Renal cortex interstitium (tissue), 15 donors: ENCODE measurements at places on chromosomes 1 and 21. TPM values are rescaled to one million over a fixed set of nuclear protein-coding genes. Genes with fewer than 3 reads are reported as not detected.

Gene VASH2
- polyA plus RNA-seq, result 22.7 TPM

Gene OR2M3
- polyA plus RNA-seq, result 0.04 TPM

GRCh38 chr1:39370602-39371001 lies 120.8 kb upstream of the BMP8A start:
- DNase-seq, result no peak

Gene PADI2
- 2.6 TPM for polyA plus RNA-seq

DNA sequence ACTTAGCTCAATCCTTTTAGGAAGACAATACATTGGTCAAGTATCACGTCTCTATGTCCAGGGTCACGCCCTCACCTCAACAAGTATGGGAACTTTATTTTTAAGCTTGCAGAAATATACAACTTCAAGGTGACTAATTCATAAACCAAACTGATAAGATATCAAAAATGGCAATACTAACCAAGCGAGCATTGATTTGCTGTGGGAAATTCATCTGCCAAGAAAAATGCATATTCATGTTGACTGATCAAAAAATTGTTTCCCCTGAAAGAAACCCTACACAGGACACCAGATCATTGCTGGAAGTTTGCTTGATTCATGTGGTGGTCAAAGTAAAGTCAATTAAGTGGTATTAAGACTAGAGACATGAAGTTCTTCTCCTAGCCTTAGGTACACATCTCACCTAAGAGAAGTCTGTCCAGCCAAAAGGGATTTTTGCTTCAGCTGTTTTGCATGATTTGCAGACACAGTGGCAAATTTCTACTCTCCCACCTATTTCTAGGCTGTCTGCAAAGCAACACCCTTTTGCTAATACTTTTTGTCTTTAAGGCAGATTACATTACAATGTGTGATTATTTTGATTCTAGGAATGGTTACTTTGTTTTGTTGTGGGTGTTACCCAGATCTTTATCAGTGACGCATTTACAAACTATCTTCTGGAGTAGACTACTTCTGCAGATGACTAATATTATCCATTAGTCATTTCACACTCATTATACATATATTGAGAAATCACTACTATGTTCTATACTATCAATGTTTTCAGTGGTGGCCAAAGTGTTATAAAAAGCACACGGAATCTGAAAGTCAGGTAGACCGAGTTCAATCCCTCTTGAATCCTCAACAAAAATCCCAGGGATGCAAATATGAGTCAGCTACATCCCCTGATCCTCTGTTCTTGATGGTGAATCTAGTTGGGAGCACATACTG lies 12.4 kb downstream of the SAMSN1 start:
- no peak for DNase-seq

- DNase-seq, result no peak
These were observed 1.2 kb downstream of the S100A10 start for GRCh38 chr1:151992303-151993083.

DNA sequence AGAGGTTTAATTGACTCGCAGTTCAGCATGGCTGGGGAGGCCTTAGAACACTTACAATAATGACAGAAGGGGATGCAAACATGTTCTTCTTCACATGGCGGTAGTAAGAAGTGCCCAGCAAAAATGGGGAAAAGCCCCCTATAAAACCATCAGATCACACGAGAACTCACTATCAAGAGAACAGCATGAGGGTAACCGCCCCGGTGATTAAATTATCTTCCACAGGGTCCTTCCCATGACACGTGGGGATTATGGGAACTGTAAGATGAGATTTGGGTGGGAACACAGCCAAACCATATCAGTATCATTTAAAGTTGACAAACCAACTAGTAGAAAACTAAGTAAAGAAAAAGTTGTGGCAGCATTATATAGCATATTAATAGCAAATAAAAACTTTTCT lies 71.3 kb upstream of the DNAJC6 start:
- DNase-seq, result no peak

Gene GNAI3
- polyA plus RNA-seq, result 12.1 TPM

DNA sequence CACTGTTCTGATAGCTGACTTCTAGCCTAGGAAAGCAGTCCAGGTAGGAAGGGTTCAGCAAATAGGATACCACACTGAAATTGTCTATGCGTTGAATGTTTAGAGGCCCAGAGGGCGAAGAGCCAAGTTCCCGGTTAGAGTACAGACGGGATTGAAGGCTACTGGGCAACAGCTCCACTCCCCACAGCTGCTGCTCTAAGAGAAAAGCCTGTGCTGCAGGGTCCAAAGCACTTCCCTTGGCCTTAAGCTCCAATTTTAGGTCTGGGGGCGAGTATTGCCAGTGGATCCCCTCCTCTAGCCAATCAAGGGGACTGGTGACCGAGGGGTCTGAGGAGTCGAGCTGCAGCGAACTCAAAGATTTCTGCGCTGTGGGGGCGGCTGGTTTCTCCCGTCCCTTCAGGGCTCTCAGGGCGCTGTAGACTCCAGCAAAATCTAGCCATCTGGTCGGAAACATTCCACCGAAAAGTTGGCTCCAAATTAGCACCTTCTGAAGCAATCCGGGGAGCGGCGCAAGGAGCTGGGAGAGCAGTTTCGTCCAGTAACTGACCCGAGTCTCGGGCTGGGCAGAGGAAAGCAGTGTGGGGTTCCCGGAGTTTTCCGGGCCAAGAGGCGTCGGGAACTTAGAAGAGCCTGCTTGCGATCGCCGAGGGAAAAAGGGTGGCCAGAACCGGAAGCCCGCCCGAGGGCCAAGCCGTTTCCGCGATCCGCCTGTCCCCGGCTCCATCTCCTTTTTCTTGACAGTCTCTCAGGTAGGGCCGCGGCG lies 748 bp downstream of the PPP1R15B start:
- no peak for DNase-seq

GRCh38 chr21:42636520-42637266 lies 16.7 kb upstream of the PDE9A start:
- no peak for DNase-seq

Gene DNAJC28
- 6.3 TPM for polyA plus RNA-seq

DNA sequence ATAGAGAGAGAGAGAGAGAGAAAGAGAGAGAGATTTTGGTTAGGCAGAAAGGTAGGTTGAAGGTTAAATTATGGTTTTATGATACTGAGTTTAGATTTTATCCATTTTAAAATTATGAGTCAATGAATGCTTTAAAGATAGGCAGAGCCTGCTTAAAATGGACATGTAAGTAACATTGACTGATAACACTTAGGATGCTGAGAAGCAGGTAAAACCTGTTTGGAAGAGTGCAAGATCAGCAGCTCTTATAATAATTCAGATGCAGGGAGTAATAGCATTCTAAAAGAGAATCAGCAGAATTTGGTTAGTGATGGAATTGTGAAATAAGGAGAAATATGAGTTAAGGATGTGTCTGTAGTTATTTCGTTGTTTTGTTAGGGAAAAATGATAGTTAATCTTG lies 446.6 kb downstream of the PLA2G4A start:
- no peak for DNase-seq

DNA sequence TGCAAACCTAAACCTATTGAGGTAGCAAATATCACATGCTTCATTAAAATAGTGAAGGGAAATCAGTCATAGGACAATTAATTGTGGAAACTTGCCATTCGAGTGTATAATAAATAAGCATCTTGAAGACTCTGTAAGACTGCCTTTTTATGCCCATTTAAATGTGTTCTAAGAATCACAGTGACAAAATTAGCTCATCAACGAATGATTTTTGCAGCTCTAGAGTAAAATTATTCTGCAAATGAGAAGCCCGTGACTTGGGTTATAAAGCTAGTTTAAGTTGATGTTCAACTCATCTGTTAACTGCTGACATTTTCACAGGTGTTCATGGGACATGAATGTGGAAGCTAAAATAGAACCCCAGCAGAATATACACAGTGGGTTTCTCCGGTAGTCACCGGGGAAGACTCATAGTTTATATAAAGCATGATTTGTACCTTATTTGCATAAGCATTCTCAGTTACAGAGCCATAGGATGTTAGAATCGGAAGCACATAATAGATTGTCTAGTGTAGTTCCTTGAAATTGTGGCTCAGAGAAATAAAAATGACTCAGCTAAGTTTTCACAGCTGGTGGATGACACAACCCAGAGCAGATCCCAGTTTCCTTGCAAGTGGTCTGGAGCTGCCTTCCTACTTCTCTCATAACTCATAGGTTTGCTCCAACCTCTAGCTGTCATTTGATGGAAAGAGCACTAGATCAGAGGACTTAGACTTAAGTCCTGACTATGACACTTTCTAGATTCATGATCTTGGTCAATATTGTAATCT lies 107.3 kb downstream of the UCHL5 start:
- DNase-seq, result no peak

Gene HES2
- polyA plus RNA-seq, result 0.89 TPM

- no peak for DNase-seq
These were observed 216 bp downstream of the PRKCZ start for GRCh38 chr1:2050461-2050792.

DNA sequence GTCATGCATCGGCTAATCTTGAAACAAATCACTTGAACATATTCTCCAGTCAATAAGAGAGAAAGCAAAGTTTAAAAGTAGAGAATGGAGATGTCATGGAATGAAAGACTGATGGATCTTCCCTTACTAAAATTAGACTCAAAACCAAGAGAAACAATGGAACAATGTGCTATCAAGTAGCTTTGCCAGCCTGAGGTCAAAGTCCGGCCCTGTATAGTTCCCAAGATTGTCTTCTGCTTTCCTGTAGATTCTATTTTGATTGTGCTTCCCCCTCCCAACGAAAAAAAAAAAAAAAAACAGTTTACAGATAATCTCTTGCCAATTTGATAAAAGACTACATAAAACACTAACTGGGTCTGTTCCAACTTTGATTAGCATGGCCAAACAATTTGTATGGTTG lies 40.8 kb upstream of the KIRREL1 start:
- no peak for DNase-seq

DNA sequence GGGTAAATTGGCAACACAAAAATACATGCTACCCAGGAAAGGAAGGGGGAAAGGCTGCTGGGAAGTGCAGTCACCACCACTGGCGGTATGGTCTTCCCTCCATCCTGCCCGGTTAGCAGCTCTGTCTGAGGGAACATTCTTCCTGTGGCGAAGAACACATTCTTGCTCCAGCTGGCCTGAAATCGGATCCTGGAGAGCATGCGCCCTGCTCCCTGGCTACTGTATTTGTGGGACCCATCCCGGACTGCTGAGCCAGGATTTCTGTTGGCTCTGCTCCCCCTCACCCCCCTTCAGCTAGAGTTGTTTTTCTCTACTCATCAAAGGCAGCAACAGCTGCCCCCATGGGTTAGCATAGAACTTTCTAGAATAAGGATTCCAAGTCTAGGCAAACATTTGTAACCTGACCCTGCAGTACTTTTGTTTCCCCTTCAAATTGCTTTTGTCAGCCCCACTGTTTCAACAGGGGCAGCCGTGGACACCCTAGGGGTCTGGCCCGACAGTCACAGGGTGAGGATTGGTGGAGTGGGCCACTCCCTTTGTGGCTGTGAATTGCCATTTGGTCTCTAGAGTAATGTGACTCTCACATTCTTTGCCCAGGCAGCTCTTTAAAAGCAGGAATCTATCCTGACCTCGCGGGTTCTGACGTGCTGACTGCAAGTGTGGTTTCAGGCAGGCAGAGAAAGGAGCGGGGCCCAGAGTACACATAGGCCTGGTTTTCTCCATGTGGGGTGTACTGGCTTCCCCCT lies 157.7 kb downstream of the TOMM20 start:
- peak; percentile 87 for DNase-seq

Gene CRYBG2
- 1.4 TPM for polyA plus RNA-seq

Gene GPR25
- not detected for polyA plus RNA-seq

- peak; percentile 76 for DNase-seq
These were observed 175.1 kb downstream of the CAMTA1 start for GRCh38 chr1:6960291-6960811.

- no peak for DNase-seq
These were observed 19.8 kb upstream of the UAP1 start for GRCh38 chr1:162541619-162542141.

Gene FCMR
- polyA plus RNA-seq, result 1.7 TPM

GRCh38 chr1:78678324-78678723 lies 28.7 kb downstream of the IFI44 start:
- no peak for DNase-seq

GRCh38 chr1:109981004-109981335 lies 3.6 kb upstream of the AHCYL1 start:
- no peak for DNase-seq

GRCh38 chr1:180237869-180238476 lies 7.9 kb downstream of the LHX4 start:
- DNase-seq, result no peak

Gene FAM163A
- polyA plus RNA-seq, result 1.0 TPM

DNA sequence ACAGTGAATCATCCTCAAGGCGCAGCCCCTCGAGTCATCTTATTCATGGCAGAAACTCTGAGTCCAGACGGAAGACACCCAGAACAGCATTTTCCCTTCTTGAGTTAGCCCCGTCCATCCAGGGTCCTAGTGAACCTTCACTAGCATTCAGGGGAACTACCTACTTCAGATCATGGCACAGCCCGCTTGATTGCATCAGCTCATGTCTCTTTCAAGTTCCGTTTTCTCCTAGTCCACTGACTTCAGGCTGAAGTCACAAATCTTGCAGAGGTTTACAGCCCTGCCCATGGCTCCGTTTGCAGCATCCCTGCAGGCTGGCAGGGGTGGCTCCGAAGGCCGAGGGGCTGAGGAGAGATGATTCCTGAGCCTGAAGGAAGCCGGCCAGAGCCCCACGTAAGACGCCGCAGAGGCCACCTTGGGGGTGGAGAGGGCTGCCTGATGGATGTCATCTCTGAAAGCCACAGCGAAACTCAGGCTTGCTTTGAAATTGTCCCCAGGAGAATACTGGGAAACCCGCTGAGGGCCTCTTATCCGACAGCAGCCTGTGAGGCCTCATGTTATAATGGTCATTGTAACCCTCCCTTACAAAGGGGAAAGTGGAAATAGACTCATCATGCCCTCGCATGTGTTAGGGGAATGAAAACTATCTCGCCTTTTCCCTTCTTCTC lies 310.2 kb upstream of the AJAP1 start:
- no peak for DNase-seq

Gene RPTN
- polyA plus RNA-seq, result not detected

DNA sequence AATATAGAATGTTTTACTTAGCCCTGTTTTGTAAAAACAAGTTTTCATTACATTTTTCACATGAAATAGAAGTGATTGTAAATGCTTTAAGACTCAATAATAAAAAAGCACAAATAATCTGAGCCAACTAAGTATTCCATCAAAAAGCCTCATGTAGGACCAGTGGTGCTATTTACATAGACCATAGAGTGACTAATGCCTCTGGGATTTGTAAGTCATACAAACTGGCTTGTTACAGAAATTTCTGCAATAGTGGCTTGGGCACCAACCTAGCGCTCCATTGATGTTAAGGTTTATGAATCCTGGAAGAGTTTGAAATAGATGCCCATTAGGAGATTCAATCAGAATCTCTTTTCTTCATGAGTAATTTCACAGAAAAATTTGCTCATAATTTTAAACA lies 31.9 kb downstream of the ZMYM1 start:
- no peak for DNase-seq

Gene BTBD8
- 7.7 TPM for polyA plus RNA-seq

DNA sequence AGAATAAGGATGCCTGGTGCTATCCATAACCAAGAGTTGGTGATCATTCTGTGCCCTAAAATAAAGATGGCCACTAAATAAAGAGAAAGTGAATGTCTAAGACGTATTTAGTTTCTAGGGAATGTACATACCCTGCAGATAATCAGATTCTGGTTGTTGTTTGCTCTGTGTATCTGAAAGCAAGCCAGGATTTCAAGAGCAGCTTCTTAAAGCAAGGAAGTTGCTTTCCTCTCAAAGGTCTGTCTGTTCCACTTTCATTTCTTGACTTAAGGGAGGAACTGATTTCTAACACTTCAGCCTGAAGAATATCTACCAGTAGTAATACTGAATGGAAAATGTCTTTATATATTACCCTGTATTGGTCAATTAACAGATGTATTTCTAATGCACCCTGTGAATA lies 88.8 kb downstream of the KIF1B start:
- no peak for DNase-seq

Gene LYPD8
- not detected for polyA plus RNA-seq

- DNase-seq, result no peak
These were observed 210.4 kb upstream of the CSF3R start for GRCh38 chr1:36693161-36693525.
